Left ventricle myocardium inferior (tissue), 1 donor: ENCODE measurements at places on chromosomes 1 and 21. TPM values are rescaled to one million over a fixed set of nuclear protein-coding genes. Genes with fewer than 3 reads are reported as not detected.

The FAM163A gene
- 0.16 TPM for total RNA-seq

The ADCY10 gene
- 0.22 TPM for total RNA-seq

The CR2 gene
- not detected for total RNA-seq

The CLEC20A gene
- not detected for total RNA-seq

The S100B gene
- total RNA-seq, result 2.8 TPM

The RPTN gene
- not detected for total RNA-seq

The RUNX3 gene
- total RNA-seq, result 0.52 TPM

- H3K27ac ChIP-seq, result no peak overlapping the region
- H3K4me3 ChIP-seq, result no peak overlapping the region
- DNase-seq, result no peak
Measured at GRCh38 chr1:201295346-201295745, 12.0 kb downstream of the PKP1 start.

DNA sequence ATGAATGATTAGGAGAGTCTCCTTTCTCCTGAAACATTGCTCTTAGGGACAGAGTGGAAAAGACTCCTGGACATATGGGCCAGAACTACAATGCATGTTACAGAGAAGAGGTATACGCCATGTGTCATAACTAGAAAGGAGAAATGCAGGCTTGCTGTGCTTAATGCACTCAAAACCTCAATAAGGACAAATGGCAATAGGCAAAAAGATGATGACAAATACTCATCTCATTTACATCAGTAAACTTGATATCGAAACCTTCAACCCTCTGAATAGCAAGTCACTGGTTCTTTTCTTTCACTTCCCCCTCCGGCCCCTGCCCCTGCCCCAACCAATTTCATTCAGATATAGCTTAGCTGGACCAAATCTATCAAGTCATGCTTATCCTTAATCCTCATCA, 1.9 kb upstream of the GPR88 start:
- no peak for DNase-seq
- peaks cover 25% of the 10 kb centered on the region for H3K4me1 ChIP-seq

- H3K36me3 ChIP-seq, result peaks cover 18% of the 10 kb centered on the region
- peaks cover 64% of the 10 kb centered on the region for H3K4me1 ChIP-seq
- no peak overlapping the region for H3K4me3 ChIP-seq
- DNase-seq, result no peak
Measured at GRCh38 chr1:12467570-12468286, 150.3 kb downstream of the DHRS3 start.

DNA sequence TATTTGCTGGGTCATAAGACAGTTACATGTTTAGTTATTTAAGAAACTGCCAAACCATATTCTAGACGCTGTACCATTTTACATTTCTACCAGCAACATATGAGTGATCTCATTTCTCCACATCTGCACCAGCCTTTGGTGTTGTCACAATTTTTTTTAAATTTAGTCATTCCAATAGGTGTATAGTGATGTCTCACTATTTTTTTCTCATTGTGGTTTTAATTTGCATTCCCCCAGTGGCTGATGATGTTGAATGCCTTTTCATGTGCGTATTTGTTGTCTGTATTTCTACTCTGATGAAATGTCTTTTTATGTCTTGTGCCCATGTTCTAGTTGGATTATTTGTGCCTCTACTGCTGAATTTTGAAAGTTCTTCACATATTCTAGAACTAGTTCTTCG, 38.4 kb downstream of the NFASC start:
- no peaks in the 10 kb centered on the region for H3K4me1 ChIP-seq
- no peak for DNase-seq
- peaks cover 39% of the 10 kb centered on the region for H3K27me3 ChIP-seq
- no peak overlapping the region for H3K4me3 ChIP-seq
- H3K27ac ChIP-seq, result no peak overlapping the region
- H3K36me3 ChIP-seq, result no peaks in the 10 kb centered on the region

DNA sequence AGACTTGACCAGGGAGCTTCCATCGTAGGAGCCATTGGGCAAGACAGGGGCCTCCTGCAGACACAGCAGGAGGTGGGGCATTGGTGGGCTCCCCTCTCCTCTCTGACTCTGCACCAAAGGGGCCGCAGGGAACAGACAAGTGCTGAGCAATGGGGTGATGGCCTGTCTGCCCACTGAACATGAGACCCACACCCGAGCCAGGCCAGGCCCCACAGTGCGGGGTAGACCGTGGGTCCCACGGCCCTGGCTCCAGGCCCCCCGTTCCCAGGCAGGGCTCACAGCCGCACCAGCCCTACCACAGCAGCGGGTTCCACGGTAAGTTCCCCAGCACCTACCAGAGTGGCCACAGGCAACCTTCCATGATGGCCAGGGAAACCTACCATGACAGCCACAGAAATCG, 45.9 kb downstream of the CHD5 start:
- no peak for DNase-seq
- H3K4me1 ChIP-seq, result no peaks in the 10 kb centered on the region
- no peak overlapping the region for H3K27ac ChIP-seq
- H3K27me3 ChIP-seq, result peaks cover 41% of the 10 kb centered on the region
- H3K4me3 ChIP-seq, result no peak overlapping the region

DNA sequence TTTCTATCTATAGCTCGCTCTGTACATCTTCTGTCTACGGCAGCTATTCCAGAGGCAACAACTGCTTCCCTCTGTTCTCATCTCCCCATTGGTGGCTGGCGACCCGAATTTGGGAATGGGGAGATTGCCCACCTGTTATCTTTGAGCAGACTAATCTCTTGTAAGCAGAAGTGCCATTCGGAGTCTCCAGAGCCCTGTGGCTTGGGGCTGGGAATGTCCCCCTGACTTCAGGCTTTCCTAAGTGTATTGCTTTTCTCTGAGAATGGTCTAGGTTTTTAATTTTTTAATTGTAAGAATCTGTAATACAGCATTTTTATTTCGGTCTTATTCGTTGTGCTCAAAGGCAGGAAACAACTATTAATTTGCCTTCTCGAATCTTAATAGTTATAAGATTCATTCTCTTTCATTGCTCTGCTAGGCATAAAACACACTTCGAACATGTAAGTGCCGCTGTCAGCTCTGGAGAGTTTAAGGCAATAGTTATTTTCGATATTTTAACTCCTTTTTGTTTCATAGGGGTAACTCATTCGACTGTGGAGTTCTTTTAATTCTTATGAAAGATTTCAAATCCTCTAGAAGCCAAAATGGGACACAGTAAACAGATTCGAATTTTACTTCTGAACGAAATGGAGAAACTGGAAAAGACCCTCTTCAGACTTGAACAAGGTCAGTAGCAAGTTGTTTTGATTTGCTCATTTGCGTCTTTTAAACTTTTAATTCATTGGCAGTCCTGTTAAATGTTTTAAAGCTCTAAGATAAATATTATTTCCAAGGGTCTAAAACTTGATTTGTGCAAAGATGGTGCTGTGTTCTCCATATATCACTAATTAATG, 514 bp downstream of the AGL start:
- H3K27ac ChIP-seq, result peak overlapping the region; percentile 93
- no peaks in the 10 kb centered on the region for H3K27me3 ChIP-seq
- peak overlapping the region; percentile 84 for H3K4me3 ChIP-seq
- DNase-seq, result no peak

GRCh38 chr1:221514806-221515205, 227.1 kb downstream of the DUSP10 start:
- H3K4me3 ChIP-seq, result no peak overlapping the region
- no peaks in the 10 kb centered on the region for H3K36me3 ChIP-seq
- H3K4me1 ChIP-seq, result no peaks in the 10 kb centered on the region
- DNase-seq, result no peak
- no peaks in the 10 kb centered on the region for H3K27me3 ChIP-seq

- H3K27me3 ChIP-seq, result no peaks in the 10 kb centered on the region
- no peaks in the 10 kb centered on the region for H3K4me1 ChIP-seq
- no peak overlapping the region for H3K4me3 ChIP-seq
- peaks cover 76% of the 10 kb centered on the region for H3K36me3 ChIP-seq
Measured at GRCh38 chr1:35001743-35002142, 16.6 kb upstream of the TMEM35B start.

- no peak overlapping the region for H3K4me3 ChIP-seq
- no peaks in the 10 kb centered on the region for H3K27me3 ChIP-seq
- peaks cover 50% of the 10 kb centered on the region for H3K4me1 ChIP-seq
- peaks cover 80% of the 10 kb centered on the region for H3K36me3 ChIP-seq
- DNase-seq, result no peak
Measured at GRCh38 chr1:15731735-15732685, 4.0 kb upstream of the SLC25A34 start.

- no peaks in the 10 kb centered on the region for H3K4me1 ChIP-seq
- no peaks in the 10 kb centered on the region for H3K36me3 ChIP-seq
- H3K27me3 ChIP-seq, result peaks cover 15% of the 10 kb centered on the region
- DNase-seq, result no peak
- H3K27ac ChIP-seq, result no peak overlapping the region
Measured at GRCh38 chr1:157862114-157863070, 20.8 kb upstream of the CD5L start.

DNA sequence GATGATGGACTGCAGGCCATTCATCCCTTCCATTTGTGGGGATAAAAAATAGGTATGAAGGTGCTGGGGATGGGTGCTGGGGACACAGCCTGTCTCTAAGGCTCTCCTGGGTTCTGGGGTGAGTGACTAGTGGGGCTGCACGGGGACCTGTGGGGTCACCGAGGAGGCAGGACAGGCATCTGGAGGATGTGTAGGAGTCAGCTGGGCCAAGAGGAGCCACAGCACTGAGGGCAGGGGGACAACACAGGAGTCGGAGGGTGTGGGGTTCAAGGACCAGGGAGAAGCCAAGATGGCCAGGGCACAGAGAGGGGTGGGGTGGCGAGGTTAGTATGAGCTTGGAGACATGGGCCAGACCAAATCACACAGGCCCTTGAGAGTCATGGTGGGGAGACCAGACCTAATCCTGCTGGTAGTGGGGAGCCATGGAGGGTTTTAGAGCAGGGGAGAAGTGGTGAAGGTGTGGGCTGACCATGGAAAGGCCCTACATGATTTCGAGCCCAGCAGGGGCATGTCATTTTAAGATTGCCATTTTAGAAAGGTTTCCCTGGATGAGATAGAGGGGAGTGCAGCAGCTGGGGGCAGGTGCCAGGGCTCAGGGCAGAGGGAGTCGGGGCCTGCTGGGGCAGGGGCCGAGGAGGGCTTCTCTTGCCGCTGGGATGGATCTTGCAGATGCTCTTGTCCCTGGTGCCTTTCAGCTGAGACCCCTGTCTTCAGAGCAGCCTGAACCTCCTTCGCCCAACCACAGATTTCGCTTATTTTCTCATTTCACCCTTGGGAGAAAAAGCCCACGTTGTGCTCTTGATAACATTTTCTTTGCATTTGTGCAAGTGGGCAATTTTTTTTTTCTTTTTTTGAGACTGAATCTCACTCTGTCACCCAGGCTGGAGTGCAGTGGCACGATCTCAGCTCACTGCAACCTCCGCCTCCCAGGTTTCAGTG, 22.7 kb downstream of the SERINC2 start:
- no peaks in the 10 kb centered on the region for H3K4me1 ChIP-seq
- H3K36me3 ChIP-seq, result no peaks in the 10 kb centered on the region
- no peak for DNase-seq
- H3K27ac ChIP-seq, result no peak overlapping the region

GRCh38 chr21:30257773-30258172, 25.0 kb downstream of the KRTAP24-1 start:
- no peak overlapping the region for H3K27ac ChIP-seq
- H3K36me3 ChIP-seq, result no peaks in the 10 kb centered on the region
- H3K4me1 ChIP-seq, result no peaks in the 10 kb centered on the region
- H3K27me3 ChIP-seq, result no peaks in the 10 kb centered on the region
- no peak overlapping the region for H3K4me3 ChIP-seq
- DNase-seq, result no peak

DNA sequence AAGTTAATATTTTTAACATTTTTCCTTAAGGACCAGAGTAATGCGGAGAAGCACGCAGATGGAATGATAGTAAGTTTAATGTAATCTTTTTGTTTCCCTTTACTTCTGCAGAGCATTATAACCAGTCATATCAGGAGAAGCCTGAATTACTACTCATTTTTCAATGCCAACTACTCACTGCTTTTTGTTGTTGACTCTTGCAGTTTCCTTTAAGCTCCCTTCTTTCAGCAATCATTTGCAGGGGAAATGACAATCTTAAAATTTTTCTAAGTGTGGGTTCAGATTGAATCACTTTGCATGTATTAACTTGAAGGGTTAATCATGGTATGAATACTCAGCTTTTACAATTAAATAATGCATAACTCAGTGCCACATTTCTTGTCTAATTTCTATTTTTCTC, 122.2 kb downstream of the NRDC start:
- no peak overlapping the region for H3K4me3 ChIP-seq
- no peak overlapping the region for H3K27ac ChIP-seq
- no peaks in the 10 kb centered on the region for H3K27me3 ChIP-seq
- H3K4me1 ChIP-seq, result peaks cover 9% of the 10 kb centered on the region
- peaks cover 41% of the 10 kb centered on the region for H3K36me3 ChIP-seq
